Activated CD4-positive, alpha-beta T cell treated with anti-CD3 and anti-CD28 coated beads for 4 hours (primary cell): ENCODE measurements at places on chromosomes 7 and 10.

DNA sequence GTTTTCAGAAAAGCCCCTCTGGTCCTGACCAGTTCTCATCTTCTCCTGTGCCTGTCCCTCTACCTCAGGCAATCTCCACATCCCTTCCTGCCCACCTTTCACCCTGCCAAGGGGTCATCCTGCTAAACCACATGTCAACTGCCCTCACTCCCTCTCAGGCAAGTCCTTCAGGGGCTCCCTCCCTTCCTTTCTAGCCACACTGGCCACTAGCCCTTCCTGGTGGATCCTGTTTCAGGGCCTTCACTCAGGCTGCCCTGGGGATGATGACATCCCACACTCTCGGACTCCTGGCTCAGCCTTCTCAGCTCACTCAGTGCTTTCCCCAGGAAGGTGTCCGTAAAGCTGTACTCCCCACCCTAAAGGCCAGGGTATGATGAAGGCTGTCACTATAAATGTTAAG is 13.4 kb downstream of the STEAP1B start:
- no peak for DNase-seq

DNA sequence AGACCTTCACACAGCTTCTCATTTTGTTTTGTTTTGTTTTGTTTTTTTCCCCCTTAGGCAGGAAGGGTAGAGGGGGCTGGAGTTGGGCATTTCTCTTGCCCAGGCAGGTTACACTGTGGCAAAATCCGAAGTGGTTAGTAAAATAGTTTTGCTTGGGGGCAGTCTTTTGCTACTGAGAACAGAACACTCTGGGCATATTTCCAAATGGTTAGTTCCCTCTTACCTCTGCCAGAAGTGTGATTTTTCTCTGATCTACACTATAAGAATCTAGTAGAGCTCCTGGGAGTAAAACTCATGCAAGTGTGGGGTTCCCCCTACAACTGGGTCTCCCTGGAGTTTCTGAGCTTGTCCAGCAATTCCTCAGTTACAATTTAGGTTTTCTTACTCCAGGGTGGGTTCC is 61.7 kb downstream of the NPS start:
- no peak for DNase-seq

DNA sequence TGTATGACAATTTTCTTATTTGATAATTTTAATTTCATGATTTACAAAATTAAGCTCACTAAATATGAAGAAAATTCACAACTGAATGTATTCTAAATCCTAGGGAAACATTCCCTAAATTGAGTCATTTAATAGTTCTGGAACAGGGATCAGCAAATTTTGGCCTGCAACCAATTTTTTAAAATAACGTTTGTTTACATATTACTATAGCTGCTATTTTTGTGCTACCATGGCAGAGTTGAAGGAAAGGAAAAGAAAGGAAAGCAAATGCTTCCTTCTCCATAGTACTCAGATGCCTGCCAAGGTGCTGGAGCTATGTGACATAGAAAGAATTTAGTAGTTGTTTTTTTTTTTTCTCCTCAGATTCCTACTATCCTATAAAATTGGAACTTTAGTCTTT is 1307.7 kb upstream of the LRRTM3 start:
- DNase-seq: no peak

DNA sequence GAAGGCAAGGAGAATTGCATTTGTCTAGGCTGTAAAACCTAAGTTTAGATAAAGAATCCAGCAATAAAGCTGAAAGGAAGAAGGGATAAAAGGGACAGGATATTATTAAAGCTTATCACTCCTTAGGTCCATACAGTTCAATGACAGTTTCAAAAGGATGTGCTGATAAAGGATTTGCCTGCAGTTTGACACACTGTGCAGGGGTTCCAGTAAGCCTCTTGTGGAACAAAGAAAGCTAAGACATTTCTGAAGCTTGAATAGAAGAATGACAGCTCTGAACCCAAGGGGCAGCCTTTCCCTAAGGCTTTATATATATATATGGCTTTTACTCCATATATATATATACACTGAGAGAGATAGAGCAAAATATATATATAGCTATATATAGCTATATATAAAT is 276.8 kb upstream of the GRM3 start:
- DNase-seq: no peak

- no peak for DNase-seq
Observed at GRCh38 chr7:85686401-85687181, 499.7 kb upstream of the SEMA3D start.

- DNase-seq: no peak
Observed at GRCh38 chr10:86642499-86642898, 11.8 kb upstream of the OPN4 start.

DNA sequence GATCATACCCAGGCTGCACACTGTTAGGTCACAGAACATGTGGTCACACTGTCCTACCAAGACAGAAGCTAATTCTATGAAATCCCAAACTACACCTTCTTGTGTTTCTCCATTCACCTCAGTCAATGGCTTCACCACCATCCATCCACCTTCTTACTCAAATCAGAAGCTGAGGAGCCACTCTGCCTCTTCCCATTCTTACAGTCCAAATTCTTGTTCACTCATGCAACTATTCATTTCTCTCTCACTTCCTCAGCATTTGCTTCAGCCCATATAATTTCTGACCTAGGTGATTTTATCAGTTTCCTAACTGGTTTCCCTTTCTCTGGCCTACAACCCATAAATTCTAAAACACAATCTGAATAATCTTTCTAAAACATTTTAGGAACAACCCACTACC is 229.2 kb downstream of the LRRN3 start:
- no peak for DNase-seq
